ENCODE measurements at places on chromosomes 2 and 18. TPM values are rescaled to one million over a fixed set of nuclear protein-coding genes. Genes with fewer than 3 reads are reported as not detected.

Gene TXNDC2
- not detected for total RNA-seq

Gene CD8B2
- 8.6 TPM for total RNA-seq

Gene RPIA
- 36.9 TPM for total RNA-seq

Gene EPAS1
- 11.7 TPM for total RNA-seq

Gene NR4A2
- total RNA-seq, result 3.2 TPM

Gene TBR1
- not detected for total RNA-seq

Gene IL1B
- 0.19 TPM for total RNA-seq

Gene TMEM198
- 1.1 TPM for total RNA-seq

Gene RAB6C
- not detected for total RNA-seq

Gene MZT2B
- total RNA-seq, result 400 TPM

Gene NUP35
- total RNA-seq, result 20.1 TPM

Gene CCDC102B
- 4.7 TPM for total RNA-seq

Gene ACMSD
- not detected for total RNA-seq

Gene CYP27A1
- total RNA-seq, result 3.0 TPM

Gene ABCG8
- total RNA-seq, result not detected

Gene DSEL
- 0.60 TPM for total RNA-seq

Gene NTSR2
- total RNA-seq, result not detected

Gene HOXD12
- total RNA-seq, result not detected

Gene TP53I3
- total RNA-seq, result 3.6 TPM
